Activated CD4-positive, alpha-beta T cell treated with anti-CD3 and anti-CD28 coated beads, Interleukin-2, amount 50 U/mL, for 4 hours (primary cell): ENCODE measurements at places on chromosomes 4 and X.

- no peak for DNase-seq
Measured at GRCh38 chr4:123043013-123043412, 120.6 kb upstream of the NUDT6 start.

DNA sequence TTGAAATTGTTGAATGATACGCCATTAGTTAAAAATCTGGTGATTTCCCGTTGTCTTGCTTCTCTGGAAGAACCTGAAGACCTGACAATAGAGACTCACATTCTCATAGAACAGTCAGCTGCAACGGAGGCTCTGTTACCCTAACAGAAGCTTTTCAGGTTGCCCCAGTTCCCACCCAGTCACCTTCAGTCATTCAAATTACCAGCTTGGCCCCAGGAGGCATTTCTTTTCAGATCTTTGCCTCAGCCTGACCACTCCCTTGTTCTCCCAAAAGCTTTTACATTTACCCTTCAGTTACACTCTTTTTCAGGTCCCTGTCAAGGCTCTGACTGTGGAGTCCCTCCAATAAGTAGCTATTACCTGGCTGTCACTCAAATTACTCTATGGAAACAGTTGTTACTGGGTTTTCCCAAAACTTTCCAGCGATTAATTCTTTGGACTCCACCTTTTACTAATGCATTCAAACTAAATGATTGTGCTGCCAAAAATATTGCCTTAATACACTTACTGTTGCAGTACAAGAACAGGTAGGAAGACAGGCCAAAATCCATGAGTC lies 162.2 kb upstream of the FTHL17 start:
- DNase-seq = no peak

GRCh38 chr4:189377569-189377968 lies 563.1 kb upstream of the FRG1 start:
- DNase-seq = no peak

DNA sequence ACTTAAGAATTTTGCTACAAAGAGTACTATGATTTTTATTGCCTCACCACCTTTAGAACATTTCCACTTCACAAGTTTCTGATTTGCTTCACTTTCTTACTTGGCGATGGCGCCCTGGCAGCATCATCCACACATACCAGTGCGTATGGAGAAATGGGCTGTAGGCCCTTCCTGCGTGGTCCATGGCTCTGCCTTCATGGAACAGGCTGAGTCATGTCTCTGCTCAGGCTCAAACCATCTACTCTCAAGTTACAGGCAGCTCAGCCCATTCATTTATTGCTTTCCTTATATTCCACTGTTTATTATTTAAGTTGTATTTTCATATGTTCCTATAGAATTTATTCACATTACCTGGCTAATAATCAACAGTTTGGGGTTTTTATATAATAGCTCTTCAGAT lies 21.1 kb downstream of the CASP3 start:
- DNase-seq = no peak

DNA sequence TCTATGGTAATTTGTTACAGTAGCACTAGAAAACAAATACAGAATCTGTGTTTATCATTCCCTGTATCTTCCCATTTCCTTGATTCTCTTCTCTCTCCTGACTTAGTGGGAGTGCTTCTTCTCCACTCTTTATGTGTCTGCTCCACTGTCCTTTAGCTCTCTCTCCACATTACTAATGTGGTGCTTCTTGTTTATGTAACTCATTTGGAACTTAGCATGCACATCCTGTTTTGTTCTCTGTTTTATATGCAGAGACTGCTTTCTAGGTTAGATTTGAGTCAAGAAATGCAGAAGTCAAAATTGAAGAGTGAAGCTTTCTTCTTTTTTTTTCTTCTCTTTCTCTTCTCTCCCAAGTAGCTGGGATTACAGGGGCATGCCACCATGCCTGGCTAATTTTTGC lies 25.9 kb downstream of the ADH1A start:
- DNase-seq = no peak

- peak; percentile 6 for DNase-seq
Measured at GRCh38 chrX:40573763-40574162, 7.0 kb upstream of the ATP6AP2 start.

GRCh38 chrX:79556800-79557199 lies 189.7 kb upstream of the ITM2A start:
- DNase-seq = no peak

- no peak for DNase-seq
Measured at GRCh38 chr4:48461000-48461399, 22.1 kb upstream of the SLC10A4 start.

- no peak for DNase-seq
Measured at GRCh38 chrX:22340022-22340616, 67.4 kb downstream of the CBLL2 start.

GRCh38 chr4:69092190-69092589 lies 4.1 kb upstream of the UGT2B7 start:
- DNase-seq = no peak

GRCh38 chrX:49309401-49309981 lies 6.0 kb downstream of the GAGE10 start:
- no peak for DNase-seq

GRCh38 chr4:7336732-7337131 lies 98.0 kb downstream of the PSAPL1 start:
- DNase-seq = no peak

DNA sequence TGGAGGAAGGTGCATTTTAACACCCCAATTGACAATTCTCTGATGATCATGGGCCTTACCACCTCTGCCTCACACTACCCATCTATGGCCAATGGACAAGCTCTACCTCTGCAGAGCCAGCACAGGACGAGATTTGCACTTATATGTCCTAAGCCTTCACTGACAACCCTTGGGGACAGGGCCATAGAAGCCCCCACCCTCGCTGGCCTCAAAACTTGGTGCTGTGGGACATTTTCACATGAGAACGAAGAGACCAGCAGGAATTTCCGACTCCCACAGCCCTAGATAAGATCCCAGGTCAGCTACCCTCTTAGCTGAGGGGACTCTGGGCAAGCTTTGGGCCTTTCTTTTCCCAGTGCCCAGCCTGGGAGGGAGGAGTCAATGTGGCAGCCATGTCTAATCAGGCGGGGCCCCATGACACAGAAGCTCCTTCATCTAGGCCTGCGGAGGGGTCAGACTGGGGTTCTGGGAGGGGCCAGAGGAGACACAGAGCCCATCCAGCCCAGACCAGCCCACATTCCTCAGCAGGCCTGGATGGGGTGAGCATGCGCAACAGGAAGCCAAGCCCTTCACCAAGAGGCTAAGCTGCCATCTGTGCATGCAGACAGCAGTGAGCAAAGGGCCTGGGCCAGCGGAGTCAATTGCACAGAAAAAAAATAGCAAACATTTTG lies 12.1 kb downstream of the PJA1 start:
- no peak for DNase-seq

DNA sequence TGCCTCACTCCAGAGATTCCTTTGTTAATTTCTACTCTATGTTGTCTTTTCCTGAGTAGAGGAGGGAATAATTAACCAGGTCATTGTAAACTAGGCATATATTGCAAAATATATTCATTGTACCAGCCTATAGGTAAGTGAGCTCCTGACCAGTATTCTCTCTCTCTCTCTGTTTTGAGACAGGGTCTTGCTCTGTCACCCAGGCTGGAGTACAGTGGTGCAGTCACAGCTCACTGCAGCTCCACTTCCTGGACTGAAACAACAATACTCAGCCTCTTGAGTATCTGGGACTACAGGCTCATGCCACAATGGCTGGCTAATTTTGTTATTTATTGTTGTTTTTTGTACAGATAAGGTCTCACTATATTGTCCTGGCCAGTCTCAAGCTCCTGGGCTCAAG lies 198.3 kb downstream of the ARAP2 start:
- DNase-seq = no peak

- DNase-seq = no peak
Measured at GRCh38 chrX:40952855-40953254, 132.4 kb upstream of the USP9X start.

- no peak for DNase-seq
Measured at GRCh38 chr4:43765514-43765913, 683.1 kb downstream of the KCTD8 start.

GRCh38 chr4:155966731-155967395 lies 13.2 kb upstream of the CTSO start:
- DNase-seq = no peak

DNA sequence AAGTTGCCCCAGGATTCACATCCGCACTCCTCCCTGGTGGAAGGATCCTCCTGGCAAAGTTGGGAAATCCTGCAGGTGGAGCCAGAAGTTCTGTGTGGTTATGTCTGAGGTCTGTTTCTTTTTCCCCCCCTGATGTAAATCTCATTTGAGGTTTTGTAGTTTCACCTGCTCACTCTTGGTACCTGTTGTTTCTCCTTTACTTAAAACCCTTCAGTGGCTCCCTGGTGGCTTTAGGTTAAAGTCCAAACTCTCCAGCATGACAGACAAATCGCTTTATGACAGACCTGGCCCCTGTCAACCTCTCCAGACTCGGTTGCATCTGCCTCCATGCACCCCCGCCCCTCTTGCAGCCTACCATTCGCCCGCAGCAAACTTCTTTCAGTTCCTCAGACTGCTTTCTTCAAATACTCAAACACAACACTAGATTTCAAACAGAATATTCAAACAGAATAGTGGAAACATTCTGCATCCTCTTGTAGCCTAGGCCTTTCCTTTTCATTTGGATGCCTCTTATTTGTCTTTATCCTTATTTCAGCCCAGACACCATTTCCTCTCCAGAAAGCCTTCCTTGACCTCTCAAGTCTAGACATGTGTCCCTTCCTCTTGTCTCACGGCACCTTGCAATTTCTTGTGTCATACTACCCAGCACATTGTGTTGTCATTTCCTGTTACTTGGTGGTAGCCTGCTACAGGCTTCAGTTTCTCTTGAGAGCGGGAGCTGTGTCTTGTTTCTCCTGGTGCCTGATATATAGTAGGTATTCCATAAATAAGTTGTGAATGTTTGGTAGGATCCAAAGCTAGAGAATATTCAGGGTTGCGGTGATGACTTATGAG lies 24.8 kb downstream of the IL13RA1 start:
- no peak for DNase-seq

DNA sequence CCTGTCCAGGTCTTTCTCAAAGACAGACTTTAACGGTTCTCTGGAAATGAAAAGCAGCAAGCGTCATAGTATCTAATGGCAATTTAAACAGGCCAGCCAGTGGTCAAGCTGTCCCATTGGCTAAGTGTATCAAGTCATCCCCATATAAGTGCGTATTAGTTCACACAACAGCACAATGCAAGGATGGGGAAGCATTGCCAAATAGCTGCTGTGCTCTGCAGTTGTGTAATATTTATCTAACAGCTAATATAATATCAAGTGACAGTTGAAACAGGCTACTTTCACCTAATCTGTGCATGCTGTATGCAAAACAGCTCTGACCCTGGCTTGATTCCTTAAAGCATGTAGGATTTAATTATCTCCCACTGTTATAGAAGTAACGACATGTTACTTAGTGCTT lies 134.8 kb upstream of the PPARGC1A start:
- DNase-seq = no peak

DNA sequence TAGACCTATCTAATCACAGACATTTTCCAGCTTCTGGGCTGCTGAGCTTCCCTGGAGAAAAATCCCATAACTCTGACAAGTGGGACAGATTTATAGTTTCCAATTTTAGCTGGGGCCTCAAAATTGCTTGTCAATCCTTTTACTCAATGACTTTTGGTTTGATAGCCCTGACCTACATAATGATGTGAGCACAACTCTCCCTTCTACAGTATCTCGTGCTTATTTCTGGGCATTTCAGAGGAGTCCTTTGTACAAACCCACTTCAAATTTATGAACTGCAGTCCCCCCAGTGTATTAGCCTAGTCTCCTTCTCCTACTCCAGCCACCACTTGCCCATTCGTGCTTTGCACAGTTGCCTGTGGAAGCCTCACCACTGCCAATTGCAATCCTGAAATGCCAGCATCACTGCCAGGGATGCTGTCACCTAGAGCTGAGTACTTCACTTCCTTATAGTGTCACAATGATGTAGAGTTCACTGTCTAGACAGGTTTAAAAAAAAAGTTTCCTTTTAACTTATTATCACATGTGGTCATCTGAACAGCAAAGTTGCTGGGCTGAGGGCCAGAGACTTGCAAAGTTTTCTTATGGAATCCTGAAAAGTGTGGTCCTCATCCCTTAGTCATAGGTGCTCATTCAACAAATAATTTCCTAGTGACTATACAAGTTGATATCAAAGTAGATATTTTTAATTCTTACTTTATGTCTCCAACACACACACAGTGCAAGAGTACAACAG lies 21.2 kb downstream of the TRAM1L1 start:
- DNase-seq = no peak

DNA sequence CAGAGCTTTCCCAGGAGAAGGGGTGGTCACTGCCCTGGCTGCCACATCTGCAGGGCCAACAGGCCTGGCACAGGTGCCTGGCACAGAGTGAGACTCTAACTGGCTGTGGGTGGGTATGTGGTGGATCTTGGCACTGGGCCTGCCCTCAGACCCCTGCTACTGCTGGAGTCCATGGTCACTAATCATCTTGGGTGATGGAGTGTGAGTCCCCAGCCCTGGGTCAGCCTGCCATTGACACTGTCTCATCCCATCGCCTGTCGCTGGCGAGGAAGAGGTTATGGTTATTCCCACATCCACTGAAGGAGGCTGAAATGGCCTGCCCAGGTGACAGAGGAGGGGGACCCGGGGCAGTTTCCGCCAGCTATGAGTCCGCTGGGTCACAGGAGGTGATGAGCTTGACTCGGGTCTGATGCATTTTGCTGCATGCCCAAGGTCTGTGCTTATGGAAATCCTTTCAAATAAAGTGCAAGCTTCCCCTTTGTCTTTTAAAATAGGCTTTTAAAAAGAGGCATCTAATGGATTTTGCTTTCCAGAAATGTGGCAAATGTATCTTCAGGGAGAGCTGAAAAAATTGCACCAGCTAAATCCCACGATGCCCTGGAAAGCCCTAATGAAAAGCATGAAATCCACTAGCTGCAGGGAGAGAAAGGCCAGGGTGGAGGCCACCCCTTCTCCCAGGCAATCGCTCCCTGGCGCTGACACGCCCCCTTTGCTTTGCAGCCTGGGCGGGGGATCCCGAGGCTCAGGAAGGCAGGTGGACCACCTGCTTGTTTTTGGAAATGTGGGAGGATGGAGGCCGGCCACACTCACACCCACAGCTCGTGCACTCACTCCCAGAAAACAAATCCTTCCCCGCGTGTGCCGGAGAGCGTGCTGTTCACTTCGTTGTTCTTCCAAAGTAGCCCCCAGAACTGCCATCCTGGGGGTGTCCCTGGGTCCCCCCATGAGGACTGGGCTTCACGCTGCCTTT lies 54.9 kb downstream of the ABLIM2 start:
- no peak for DNase-seq

GRCh38 chr4:57116245-57116644 lies 6.1 kb upstream of the IGFBP7 start:
- DNase-seq = no peak

DNA sequence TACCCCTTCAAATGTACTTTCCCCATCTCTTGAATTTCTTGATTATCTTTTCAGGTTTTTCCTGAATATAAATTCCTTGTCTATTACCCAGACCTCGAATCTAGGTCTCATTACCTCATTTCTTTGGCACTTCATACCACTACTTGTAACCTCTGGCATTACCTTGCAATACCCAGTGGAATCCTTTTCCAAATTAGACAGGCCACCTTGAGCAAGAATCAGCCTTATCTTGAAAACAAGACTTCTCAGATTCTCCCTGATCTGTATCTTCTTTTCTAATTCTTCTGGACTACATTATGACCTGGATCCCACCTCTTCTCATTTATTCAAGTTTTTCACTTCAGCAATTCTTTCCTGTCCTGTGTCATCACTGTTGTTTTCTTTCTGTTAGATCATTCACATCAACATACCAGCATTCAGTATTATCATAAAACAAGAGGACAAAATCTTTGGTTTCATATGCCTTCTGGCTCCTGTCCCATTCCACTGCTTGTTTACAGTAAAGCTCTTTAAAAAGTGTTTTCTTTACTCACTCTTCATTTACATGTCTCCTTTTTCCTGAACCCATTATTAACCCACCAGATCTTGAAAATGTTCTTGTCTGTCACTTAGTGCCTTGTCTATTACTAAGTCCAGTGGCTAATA lies 275.6 kb upstream of the HS3ST1 start:
- DNase-seq = no peak
